ENCODE measurements at places on chromosomes 3 and 15.

DNA sequence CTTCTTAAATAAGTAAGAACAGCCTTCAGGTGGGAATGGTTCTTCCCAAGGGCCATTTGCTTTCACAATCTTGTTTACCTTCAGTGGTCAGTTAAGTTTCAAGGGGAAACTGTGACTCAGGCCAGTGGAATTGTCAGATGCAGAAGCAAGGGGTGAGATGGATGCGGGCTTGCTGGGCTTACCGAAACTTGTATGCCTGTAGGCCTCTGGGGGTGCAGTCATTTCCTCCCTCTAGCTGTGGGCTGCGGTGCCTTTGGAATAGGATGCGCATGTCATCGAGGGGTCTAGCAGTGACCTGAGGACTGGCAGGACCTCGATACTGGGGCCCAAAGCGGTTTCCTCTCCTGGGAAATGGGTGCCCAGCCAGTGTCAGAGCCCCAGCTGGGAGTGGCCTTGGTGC is 121.6 kb downstream of the EEFSEC start:
- peak; percentile 95 for DNase-seq

DNA sequence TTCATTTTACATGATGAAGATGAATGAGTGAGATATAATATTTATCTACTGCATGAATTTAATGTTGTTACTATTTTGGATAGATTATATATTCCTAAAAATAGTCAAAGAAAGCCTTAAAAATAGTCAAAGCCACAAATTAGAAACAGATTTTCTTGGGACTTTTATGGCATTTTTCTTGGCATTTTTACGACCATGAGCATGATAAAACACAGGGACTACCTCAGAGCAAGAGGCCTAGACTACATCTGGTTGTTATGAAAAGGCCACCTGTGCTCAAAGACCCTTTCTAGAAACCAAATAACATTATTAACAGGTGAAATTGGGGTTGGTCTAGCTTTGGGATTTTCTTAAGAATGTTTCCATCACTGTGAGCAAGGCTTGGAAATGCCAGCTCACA is 281.0 kb downstream of the OXSM start:
- no peak for DNase-seq

DNA sequence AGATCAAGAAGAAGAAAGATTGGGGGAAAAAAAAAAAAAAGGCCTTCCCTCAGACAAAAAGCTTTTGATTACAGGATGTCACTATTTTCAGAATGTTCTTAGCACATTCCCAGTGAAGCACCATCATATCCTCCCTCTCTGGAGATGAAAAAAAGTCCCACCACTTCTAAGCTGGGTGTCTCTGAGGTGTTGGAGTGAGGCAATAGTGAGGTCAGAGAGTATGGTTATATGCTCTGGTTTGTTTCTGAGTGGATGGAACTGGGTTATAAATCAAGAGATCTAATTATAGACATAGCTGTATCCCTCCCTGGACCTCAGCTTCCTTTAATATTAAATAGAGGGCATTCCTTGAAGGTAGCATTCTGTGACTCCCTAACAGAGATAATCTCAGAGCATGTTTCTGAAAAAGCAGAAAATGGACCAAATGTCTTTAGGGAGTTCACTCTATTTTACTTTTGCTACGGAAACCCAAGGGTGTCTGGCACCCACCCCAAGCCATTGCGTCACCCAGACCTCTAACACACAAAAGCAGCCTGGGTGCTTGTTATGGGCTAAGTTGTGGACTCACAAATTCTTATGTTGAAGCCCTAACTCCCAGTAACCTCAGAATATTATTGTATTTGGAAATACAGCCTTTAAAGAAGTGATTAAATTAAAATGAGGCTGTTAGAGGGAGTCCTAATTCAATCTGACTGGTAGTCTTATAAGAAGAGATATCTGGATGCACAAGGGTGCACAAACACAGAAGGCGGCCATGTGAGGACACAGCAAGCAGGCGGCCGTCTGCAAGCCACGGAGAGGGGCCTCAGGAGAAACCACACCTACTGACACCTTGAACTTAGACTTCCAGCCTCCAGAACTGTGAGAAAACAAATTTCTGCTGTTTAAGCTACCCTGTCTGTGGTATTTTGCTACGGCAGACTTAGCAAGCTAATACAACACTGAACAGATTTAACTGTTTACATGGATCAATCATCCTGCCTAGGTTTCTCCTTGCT is 81.5 kb downstream of the MB21D2 start:
- no peak for DNase-seq

GRCh38 chr3:39448506-39449233 is 18.8 kb upstream of the MOBP start:
- no peak for DNase-seq

GRCh38 chr15:56757875-56758274 is 24.6 kb upstream of the ZNF280D start:
- DNase-seq, result no peak

DNA sequence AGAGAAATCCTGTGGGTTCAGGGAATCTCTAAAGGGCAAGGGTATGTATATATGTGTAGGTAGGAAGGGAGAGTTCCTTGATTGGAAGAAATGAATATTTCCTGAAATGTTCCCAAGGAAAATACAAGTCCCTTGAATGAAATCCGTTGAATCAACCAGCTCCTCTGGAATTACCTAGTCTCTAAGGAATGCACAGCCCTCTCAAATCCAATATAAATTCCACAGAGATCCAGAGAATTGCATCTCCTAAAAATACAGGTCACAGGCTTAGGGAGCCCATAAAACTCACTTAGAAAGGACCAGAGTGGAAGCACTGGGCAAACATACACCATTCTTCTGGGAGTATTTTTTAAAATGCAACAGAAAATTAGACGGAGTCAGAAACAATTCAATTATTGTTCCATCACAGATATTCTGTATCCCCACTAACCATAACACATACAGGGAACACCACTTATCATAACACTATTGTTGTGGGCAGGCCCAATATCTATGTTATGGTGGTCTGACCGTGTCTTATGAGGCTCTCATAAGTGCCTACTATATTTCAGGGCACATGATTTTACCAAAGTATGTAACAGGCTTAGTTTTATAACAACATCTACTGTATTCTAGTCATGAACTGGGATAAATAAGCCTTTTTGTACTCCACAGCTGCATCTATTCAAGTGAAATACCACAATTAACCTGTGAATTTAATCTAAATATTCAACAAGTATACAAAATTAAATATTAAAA is 43.7 kb downstream of the IGSF11 start:
- DNase-seq, result no peak

DNA sequence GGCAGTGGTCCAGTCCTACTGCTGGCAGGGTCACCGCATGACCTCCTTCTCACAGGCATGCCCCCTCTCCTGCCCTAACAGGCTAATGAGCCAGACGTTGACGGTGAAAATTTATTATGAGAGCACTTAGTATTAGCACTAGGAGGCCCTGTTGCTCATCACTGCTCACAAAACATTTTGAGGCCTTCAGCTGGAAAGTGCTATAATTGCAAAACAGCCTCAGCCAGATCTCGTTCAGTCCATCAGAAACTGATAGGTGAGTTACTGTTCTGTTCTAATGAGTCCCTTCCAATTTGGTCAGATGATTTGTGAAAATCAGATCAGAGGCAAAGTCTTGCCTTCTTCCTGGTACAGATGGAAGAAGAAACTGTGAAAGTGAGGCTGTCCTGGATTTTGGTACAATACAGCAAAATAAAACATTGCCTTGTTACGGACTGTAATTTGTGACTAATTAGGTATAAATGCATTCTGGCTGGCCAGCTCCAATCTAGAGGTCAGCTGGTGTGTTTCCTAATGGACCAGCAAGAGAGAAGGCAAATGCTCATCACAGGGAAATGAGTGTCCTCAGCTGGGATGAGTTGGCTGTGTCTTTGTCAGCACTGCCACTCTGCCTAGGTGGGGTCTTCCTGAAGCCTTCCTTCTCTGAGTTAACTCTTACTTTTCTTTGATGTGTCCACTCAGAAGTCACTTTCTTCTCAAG is 316.8 kb downstream of the CHST2 start:
- no peak for DNase-seq

GRCh38 chr15:42908538-42908937 is 12.0 kb downstream of the TTBK2 start:
- no peak for DNase-seq

DNA sequence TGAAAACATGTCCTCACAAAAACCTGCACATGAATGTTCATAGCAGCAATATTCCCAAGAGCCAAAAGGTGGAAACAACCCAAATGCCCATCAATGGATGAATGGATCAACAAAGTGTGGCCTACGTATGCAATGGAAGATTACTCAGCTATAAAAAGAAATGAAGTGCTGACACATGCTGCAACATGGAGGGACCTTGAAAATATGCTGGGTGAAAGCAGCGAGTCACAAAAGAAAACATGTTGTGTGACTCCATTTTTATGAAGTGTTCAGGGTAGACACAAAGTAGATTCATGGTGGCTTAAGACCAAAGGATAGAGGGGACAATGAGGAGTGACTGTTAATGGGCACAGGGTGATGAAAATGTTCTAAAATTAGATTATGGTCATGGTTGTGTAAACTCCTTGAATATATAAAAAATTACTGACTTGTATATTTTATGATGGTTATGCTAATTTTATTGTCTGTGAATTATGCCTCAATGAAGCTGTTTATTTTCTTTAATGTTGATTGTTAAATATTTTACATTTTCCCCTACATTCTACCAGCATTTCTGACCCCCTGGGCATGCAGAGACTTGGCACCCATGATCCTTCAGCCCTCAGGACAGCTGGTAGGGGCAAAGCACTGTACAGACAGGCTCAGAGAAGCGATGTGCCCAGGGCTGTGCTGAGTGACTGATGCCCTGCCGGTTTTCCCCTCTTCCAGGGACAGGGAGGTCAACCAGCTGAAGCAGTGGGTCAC is 37.8 kb downstream of the CFAP100 start:
- no peak for DNase-seq

DNA sequence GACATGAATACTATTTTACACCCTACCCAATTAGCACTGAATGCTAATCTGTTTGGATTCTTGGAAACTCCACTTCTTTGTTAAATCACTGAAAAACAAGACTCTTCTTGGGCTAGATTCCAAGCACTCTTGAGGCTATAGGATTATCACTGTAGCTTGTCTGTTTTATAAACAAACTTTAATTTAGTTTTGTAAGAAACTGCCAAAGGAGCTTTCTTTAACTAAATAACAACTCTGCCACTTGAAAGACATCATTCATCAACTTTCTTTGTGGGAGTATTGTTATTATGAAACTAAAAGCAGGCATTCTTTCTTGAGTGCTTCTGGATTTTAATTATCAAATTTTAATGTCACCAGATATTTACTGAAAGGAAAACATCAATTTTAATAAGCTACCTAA is 24.1 kb downstream of the CBLB start:
- no peak for DNase-seq

- no peak for DNase-seq
Observed at GRCh38 chr15:49015896-49016295, 30.4 kb downstream of the SECISBP2L start.

GRCh38 chr3:141894524-141895176 is 18.2 kb downstream of the ATP1B3 start:
- no peak for DNase-seq

DNA sequence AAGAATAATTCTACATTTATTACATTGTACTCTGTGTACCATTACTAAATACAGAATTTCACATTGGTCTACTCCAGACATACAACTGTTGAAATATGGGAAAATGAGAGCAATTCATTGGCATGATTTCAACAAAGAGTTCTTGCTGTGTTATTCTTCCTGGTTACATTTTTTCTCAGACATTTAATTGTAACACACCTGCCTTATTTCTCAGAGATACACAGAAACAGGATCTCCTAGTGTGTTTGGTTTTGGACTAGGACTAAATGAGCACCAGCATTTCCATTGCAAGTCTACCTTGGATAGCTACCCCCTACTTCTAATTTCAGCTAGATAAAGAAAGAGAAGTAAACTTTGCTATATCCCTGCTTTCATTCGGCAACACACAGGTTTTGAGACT is 274.3 kb upstream of the CNTN4 start:
- DNase-seq, result no peak

- no peak for DNase-seq
Observed at GRCh38 chr3:166526881-166527280, 689.7 kb upstream of the BCHE start.

GRCh38 chr3:61924090-61924735 is 362.8 kb downstream of the PTPRG start:
- DNase-seq, result no peak

DNA sequence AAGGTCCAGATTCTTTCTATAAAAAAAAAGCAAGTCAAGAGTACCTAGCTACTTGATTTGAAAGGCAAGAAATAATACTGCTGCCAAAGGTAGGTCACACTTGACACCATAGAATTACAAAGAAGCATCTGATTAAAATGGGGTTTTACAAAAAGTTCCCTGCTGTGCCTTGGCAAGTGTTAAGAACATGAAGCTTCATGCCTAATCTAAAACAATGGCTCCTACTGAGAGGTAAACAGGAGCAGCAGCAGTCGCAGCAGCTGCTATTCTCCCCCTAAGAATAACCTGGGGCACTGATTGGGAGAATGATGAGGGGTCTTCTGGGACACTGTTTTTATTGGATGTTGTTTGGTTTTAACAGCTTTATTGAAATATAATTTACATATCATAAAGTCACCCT is 14.1 kb downstream of the UBP1 start:
- no peak for DNase-seq

DNA sequence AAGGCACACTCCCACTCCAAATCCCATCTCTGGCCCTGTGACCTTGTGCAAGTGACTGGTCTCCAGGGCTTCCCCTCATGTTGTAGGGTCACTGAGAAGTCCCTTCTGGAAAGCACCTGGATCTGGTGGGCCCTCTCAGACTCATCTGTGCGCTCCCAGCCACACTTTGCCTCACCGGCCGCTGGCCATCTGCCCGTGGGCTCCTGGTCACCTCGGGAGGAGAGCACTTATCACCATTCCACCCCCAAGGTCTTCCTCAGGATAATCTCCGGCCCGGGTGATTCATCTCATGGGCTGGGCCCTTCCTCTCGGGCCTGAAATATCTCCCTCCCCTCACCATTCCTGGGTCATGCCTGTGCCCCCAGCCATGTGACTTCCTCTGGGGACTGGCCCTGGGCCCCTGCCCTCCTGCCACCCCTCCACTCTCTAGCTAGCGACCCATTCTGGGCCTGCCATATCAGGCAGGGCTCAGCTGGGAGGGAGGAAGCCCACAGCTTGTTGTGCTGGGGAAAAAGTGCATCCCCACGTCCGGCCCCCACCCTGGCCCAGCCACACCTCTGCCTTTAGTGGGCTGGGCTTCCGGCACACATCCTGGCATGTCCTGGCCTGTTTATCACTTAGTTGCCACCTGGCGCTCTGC is 10.6 kb upstream of the WNT7A start:
- DNase-seq, result no peak

Data from hepatic stellate cell (primary cell).